ENCODE measurements at places on chromosomes 13 and 19.

GRCh38 chr19:47998800-47999199, 4.4 kb downstream of the ELSPBP1 start:
- no peak for DNase-seq

GRCh38 chr13:71517004-71517403, 350.0 kb downstream of the DACH1 start:
- no peak for DNase-seq

DNA sequence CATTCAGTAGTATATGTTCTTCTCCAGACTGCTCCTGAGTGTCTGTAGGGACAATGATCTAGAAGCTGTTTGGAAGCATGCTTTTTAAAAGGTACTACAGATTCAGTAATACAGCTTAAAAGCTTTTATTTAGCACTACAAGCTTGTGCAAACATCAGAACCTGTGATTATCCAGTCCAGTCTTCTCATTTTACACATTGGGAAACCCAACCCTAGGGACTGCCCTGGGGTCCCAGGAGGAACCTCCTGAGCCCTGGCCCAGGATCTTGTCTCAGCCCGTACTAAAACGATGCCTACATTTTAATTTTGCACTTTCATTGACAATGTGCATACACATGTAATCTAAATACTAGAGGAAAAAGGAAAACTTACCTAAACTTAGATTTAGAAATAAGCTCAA, 12.5 kb downstream of the DOCK9 start:
- no peak for DNase-seq

- no peak for DNase-seq
Measured at GRCh38 chr13:79541426-79542049, 60.6 kb downstream of the NDFIP2 start.

- DNase-seq: no peak
Measured at GRCh38 chr19:35246466-35247092, 2.2 kb upstream of the LSR start.

GRCh38 chr19:4292515-4292914, 9.7 kb downstream of the TMIGD2 start:
- no peak for DNase-seq

DNA sequence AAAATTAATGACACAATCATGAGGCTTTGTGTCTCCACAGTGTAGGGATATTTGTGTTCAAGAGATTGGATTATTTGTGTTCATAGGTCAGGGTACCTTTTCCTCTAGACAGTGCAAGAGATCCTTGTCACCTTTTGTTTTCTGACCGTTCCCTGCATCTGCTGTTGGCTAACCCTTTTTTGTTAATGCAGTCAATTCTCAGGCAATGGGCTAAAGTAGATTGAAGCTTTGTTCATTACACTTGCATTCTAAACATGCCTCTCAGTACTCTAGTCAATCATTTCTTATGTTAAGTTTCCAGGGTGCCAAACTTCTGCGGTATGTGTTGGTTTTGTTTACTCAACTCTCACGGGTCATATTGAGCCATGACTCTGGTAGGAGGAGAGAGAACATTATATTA, 1.8 kb upstream of the MED4 start:
- DNase-seq: no peak

GRCh38 chr19:38528213-38528755, 89.5 kb downstream of the MAP4K1 start:
- DNase-seq: no peak

- no peak for DNase-seq
Measured at GRCh38 chr13:42307461-42307860, 35.5 kb downstream of the AKAP11 start.

DNA sequence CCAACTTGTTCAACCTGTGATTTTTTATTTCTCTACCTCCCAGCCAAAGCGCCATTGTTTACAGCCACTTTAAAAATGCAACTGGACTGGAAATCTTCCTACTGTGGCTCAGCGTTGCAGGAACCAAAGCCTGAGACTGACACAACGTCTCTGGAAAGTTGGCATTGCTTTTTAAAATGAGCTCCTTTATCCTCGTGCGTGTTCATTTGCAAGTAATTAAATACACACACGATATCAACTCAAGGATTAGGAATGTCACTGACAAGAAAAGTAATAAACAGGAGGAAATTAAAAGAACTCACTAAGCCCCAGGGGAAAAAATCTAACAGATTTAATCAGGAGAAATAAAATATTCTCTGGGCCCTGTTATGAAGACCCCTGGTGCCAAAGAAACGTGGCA, 184.6 kb upstream of the IRS2 start:
- DNase-seq: no peak

GRCh38 chr13:103883698-103884097, 817.5 kb upstream of the SLC10A2 start:
- no peak for DNase-seq

- DNase-seq: no peak
Measured at GRCh38 chr13:38147050-38147449, 202.6 kb upstream of the UFM1 start.

DNA sequence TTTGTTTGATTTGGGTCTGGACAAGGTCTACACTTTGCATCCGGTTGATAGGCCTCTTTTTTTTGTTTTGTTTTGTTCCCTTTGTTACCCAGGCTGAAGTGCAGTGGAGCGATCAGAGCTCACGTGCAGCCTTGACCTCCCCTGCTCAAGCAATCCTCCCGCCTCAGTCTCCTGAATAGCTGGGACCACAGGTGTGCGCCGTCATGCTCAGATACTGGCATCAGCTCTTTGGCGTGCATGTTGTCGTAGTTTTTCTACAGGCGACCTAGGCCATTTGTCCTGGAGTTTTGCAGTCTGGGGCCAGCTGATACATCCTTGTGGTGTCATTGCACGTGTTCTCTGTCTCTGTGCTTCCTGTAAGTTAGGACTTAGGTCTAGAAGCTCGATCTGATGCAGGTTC, 16.3 kb downstream of the PAK4 start:
- no peak for DNase-seq

- DNase-seq: no peak
Measured at GRCh38 chr19:12984143-12984627, 11.1 kb upstream of the NFIX start.

GRCh38 chr19:42010245-42011126, 16.5 kb upstream of the ATP1A3 start:
- DNase-seq: no peak

DNA sequence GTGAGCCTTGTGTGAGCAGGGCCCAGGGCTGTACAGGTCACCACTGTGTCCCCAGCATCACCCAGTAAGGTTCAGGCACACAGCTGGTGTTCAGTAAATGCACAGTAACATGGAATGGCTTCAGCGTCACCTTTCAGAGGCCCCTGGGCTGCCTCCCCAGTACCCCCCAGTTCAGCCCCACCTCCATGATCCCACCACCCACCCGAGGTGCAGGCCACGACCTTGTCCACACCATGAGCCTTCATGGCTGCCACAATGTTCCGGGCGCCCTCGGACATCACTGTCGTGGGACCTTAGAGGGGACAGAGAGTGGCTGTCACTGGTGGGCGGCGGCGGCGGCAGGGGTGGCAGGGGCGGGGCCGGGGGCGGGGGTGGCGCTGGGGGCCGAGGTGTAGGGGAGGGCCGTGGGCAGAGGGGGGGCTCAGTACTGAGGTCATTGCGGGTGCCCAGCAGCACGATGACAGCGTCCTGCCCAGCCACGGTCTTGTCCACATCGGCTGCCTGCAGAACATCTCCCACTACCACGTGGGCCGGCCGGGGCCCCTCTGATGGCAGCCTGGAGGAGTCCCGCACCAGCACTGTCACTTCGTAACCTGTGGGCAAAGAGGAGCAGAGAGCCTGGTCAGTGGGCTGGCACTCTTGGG, 7.5 kb downstream of the BLVRB start:
- DNase-seq: no peak

DNA sequence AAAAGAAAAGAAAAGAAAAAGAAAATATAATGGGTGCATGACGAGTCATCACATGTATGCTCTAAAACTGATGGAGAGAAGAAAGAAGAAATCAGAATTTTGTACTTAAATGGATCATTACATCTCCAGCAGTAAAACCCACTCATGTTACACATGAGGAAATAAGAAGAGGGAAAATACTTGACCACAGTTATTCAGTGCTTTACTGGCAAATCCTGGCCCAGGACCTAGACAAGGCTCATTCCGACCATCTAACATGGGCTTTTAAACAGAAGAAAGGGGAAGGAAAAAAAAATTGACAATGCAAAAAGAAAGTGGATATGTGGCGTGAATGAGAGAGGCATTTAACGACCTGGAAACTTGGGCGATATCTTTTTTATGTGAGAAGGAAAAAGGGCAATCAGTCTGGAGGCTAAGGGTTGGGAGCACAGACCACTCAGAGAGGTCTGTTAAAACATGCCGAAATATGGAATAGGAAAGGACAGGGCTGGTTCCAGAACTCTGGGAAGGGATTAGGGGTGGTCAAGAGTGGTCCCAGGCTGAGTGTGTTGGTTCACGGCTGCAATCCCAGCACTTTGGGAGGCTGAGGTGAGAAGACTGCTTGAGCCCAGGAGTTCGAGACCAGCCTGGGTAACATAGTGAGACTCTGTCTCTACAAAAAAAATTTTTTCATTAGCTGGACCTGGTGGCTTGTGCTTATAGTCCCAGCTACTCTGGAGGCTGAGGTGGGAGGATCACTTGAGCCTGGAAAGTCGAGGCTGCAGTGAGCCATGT, 1.6 kb downstream of the SIGLECL1 start:
- no peak for DNase-seq

GRCh38 chr19:50858886-50859285, 4.2 kb downstream of the KLK3 start:
- DNase-seq: no peak

- DNase-seq: no peak
Measured at GRCh38 chr13:32354040-32354439, 38.7 kb downstream of the BRCA2 start.

DNA sequence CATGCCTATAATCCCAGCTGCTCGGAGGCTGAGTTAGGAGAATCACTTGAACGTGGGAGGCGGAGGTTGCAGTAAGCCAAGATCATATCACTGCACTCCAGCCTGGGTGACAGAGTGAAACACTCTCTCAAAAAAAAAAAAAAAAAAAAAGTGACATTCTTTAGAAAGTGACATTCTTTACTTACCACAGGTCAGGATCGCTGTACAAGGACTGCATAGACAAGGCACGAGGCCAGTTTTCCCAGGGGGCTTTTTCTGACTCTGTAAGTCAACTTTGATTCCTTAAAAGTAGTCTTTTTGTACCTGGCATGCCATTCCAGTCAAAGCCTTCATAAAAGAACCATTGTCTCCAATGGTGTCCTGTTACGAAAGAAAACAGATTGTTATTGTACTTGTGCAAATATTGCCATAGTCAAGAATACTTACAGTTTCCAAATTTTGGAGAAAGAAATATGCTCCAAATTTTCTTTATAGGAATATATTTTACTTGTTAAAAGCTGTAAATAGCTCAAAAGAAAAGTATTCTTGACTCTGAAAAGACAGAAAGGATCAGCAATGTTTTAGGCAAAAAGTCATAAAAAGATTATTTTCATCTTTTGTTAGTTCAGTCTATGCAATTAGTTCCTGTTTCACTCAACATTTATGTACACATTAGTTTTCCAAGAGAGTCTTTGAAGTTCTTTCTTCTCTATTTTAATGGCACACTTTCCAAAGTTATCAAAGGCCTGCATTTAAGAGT, 39.3 kb downstream of the CEACAM1 start:
- DNase-seq: no peak

GRCh38 chr13:112958127-112958989, 10.7 kb upstream of the MCF2L start:
- no peak for DNase-seq

GRCh38 chr19:31306006-31306753, 43.1 kb downstream of the TSHZ3 start:
- DNase-seq: no peak

DNA sequence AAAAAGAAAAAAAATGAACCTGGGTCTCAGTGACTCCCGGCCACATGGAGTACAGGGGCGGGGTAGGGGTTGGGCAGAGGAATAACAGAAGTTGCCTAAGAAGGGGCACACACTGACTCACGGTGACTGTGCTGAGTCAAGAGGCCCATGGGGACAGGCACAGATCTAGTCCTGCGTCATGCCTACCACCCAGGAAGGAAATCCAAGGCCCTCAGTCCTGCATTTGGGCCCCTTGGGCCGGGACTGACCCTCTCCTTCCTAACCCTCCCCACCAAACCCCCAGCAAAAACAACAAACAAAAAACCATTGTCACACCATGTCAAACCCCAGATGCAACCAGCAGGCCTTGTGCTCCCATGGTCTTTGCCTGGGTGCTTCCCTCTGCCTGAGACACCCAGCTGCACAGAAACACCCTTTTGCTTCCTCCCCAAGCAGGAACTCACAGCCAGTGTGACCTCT, 9.6 kb upstream of the NOTCH3 start:
- DNase-seq: no peak

GRCh38 chr13:26185720-26186117, 36.4 kb downstream of the RNF6 start:
- DNase-seq: no peak

DNA sequence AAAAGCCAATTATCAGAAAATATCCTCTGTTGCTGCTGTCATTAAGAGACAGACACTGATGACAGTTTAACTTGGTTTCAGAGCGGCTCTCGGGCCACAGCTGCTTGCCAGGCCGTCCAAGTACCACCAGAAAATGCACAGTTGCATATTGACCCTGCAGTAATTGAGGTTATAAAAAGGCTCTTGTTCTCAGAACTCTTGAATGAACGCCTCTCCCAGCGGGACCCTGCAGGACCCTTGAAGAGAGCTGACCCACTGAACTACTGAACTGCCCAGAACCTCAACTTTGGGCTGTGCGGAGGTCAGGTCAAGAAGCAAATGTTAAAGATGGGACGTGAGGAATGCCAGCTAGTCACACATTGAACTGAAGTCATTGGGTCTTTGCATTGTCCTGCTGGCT, 1559.0 kb upstream of the SLC10A2 start:
- no peak for DNase-seq

GRCh38 chr19:7701654-7702457, at the start of gene FCER2:
FCER2 (minus strand) TSS chr19:7702131; CDS start chr19:7699760, 2,371 bp downstream.
- DNase-seq: no peak

DNA sequence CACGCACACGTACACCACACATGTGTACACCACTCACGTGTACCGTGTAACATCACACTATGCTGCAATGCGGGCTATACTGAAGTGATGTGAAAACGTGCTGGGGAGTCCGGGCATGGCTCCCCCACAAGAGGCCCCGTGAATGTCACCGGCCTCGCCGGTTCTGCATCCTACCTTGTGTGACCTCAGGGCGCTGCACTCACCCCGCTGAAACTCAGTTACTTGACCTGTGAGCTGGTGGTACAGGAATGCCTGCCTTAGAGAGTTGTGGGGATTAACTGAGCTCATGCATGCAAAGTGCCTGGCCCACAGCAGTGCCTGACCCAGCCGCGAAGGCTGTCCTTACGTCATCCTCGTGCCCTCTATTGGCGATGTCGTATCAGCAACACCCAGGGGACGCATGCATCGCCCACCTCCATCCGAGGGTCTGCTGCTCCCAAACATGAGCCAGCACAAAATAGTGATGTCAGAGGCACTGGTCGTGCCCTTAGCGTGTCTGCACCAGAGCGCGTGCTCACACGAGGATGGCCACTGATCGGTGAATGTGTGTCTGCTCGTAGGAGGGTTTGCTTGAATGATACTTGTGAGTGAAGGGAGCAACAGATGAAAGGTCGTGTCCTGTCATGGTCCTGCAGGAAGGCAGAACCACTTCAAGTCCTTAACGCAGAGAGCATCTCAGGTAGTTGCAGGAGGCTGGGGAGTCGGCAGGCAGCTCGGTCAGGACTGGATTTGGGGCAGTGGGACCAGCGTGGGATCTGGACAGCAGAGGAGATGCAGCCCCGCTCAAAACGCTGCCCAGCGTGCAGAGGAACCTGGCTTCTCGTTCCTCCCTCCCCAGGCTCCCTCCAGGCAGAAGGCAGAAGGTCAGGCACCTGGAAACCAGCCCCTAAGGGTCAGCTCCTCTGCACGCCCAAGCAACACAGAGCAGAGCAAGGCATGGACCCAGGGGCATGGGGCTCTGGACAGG, 126.2 kb upstream of the SPACA7 start:
- no peak for DNase-seq

- no peak for DNase-seq
Measured at GRCh38 chr13:78402708-78403400, 200.5 kb downstream of the POU4F1 start.
